ENCODE measurements at places on chromosomes 7 and 10. TPM values are rescaled to one million over a fixed set of nuclear protein-coding genes. Genes with fewer than 3 reads are reported as not detected.

The HSPA12A gene
- 25.8 TPM for total RNA-seq

The PDE1C gene
- 89.5 TPM for total RNA-seq

The C7orf57 gene
- not detected for total RNA-seq

The DYNC1I1 gene
- 1.5 TPM for total RNA-seq

The CFAP46 gene
- 0.20 TPM for total RNA-seq

The OR13A1 gene
- not detected for total RNA-seq

The MTURN gene
- 18.1 TPM for total RNA-seq

The PIP gene
- total RNA-seq = not detected

The OPTN gene
- total RNA-seq = 107 TPM

The RFC2 gene
- total RNA-seq = 8.9 TPM

The TMEM213 gene
- total RNA-seq = not detected

The SAMD9 gene
- total RNA-seq = 11.8 TPM

The HABP2 gene
- total RNA-seq = not detected

The SYCE1 gene
- 0.07 TPM for total RNA-seq

The NRAP gene
- total RNA-seq = under 0.01 TPM

The SPDYE2B gene
- not detected for total RNA-seq
